Right ventricle myocardium inferior (tissue), 1 donor: ENCODE measurements at places on chromosomes 4 and X. TPM values are rescaled to one million over a fixed set of nuclear protein-coding genes. Genes with fewer than 3 reads are reported as not detected.
A peak's percentile ranks its signal among the peaks of the same experiment; 100 is the strongest.

The APBB2 gene
- total RNA-seq: 23.8 TPM

The RTL9 gene
- 0.38 TPM for total RNA-seq

DNA sequence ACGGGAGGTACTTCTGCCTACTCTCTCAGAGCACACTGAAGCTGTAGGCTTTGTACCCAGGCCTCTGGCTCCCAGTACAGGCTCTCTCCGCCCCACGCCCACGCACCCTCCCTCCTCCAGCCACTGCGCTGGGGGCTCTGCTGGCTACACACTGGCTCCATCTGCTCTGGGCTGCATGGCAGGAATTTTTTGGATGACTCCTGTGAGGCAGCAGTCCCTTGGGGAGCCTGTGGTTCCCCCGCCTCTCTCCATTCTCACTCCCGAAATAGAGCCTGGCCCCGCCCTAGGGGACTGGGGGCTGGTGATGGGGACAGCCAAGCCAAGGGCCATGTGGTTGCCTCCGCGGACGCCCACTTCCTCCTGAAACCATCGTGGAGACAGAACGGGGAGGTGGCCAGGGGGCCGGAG is 58.1 kb upstream of the ADRA2C start:
- DNase-seq: peak; percentile 51

GRCh38 chrX:130878350-130879341 is 24.4 kb downstream of the ENOX2 start:
- DNase-seq: no peak

DNA sequence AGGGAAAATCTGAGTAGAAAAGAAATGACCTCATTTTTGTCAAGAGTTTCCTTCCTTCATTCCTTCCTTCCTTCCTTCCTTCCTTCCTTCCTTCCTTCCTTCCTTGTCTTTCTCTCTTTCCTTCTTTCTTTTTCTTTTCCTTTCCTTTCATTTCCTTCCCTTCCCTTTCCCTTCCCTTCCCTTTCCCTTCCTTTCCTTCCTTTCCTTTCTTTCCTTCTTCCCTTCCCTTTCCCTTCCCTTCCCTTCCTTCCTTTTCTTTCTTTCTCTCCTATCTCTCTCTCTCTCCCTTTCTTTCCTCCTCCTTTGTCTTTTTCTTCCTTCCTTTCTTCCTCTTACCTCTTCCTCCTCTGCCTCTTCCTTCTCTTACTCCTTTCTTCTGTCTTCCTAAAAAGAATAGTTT is 347.6 kb downstream of the FAM47A start:
- no peak for DNase-seq

GRCh38 chr4:76738086-76738931 is 159.6 kb downstream of the SOWAHB start:
- no peak for DNase-seq

DNA sequence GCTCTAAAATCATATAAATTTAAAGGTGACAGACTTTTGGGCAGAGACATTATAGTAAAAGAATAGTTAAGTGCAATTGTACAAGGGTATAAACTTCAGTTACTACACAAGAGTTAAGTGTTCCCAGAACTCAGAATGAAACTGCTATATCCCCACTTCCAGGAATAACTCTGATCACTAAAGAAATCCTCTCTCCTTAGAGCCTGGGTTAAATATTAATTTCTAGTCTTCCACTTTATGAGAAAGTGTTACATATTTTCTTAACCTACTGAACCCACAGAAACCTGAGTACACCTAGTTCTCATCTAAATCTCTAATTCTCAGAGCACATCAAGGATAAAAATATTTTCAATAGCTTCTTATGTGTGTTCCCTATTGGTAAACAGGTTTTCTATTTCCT is 99.1 kb upstream of the USP38 start:
- DNase-seq: no peak

DNA sequence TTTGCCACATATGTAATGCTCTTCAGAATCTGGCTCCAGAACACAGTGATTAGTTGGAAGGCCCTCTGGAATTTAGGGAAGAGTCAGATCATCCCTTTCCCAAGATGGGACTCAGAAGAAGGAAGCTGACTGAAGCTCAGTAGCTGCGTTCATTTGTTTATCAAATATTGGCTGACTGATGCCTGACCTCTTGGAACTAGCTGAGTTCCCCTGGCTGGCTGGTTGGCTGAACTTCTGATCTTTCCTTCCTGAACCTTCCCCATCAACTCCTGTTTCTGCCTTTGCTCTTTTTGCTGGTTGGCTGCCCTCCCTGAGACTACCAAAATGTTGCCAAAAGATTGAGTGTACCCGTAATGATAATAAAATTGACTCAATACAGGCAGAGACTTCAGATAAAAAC is 866.5 kb upstream of the INTU start:
- no peak for DNase-seq

DNA sequence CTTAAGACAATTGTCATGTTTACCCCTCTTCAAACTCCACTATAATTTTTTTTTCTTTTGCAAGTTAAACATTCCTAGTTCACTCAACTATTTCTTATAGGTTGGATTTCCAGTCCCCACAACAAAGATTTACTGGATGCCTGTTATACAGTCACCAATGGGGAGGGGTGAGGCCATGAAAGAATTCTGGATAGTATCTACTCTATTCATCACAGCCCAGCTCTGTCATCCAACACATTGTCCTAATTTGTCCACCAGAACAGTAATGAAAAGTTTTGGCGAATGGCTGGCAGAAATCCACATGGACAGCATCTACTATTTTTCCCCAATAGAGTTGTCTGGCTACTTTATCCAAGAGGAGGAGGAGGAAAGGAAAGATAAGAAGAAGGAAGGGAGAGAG is 192.7 kb upstream of the S100G start:
- DNase-seq: no peak

GRCh38 chr4:183396227-183396637 is 48.2 kb upstream of the CDKN2AIP start:
- DNase-seq: no peak

GRCh38 chrX:1592470-1593142 is 1.2 kb downstream of the AKAP17A start:
- no peak for DNase-seq

DNA sequence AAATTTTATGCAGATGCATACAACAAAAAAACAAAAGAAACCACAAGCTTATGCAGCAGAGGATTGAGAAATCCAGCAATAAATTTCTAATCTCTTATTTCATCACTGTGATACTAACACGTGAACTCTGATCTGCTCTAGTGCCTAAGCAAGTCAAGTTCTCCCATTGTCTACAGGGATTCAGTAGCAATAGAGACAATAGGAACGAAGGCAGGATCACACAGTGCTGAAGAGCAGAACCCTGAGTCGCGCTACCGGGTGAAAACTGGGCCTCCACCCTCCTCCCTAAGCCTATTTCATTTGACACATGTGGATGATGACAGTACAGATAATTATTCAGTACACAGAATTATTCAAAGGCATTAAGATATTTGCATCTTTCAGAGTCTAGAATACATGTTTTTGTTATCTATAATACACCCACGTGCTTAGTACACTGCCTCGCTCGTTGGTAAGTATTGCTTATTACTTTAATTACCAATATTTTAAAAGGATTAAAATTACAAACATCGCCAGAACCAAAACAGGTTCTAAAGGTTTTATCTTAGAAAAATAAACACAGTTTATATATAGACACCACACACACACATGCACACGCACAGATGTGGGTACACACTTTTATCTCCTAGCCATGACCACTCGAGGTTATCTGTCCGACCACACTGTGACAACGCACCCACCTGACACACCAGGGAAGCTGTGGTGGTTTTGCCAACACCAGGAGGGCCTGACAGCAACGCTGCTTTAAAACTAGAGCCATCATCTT is 60.1 kb downstream of the RFC1 start:
- no peak for DNase-seq

DNA sequence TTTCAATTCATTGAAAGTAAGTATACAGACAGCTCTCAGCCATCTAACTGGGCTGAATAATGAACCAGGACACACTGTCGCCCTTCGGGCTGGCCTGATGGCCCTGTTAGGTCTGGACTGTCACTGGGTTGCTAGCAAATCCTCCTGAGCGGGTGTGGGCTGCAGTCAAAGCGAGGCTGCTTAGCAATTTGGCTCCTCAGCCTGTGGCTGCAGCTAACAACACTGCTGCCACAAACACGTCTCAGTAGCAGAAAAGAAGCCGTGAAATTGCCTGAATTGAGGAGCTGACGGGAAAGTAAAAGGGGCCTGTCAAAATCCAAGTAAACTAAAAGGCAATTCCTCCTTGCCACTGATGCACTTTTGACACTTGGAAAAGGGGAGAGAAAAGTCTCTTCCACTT is 72.8 kb downstream of the SMIM20 start:
- DNase-seq: no peak

DNA sequence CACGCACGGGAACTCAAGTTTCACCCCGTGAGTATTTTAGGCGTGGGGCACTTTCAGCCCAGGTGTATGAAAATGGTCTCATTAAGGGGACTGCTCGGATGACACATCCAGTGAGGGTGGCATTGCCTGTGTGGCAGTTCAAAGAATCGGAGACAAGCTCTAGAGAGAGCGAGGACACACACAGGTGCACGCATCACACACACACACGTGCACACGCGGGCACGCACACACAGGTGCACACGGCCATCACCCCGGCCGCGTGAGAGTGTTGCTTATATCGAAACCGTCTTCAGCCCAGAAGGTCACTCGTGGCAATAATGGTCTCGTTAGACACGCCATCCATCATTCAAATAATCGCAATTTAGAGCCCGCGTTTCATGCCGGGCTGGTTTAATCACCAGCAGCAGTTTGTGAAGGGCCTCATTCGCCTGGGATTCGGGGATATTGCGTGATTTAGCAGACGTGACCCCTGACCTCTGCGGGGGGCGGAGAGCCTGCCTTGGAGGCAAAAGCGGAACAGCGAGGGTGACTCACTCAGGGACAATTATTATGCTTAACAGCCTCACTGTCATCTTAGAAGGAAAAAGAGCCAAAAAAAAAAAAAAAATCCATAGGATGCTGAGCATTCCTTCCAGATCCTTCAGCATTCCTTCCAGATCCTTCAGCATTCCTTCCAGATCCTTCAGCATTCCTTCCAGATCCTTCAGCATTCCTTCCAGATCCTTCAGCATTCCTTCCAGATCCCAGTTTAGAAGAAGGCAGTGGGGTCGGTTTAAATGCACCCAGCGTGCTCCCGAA is 89.4 kb upstream of the PPP2R3B start:
- DNase-seq: no peak

DNA sequence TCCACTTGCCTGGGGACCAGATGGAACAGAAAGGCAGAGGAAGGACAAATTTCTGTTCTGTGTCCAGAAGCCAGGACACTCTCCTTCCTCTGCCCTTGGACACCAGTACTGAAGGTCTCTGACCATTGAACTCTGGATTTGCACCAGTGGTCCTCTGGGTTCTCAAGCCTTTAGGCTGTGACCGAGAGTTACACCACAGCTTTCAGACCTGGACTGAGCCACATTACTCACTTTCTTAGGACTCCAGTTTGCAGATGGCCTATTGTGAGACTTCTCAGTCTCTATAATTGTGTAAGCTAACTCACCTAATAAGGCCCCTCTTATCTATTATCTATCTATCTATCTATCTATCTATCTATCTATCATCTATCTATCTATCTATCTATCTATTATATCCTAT is 295.3 kb upstream of the GALNTL6 start:
- no peak for DNase-seq

GRCh38 chr4:67879486-67879885 is 4.3 kb downstream of the TMPRSS11D start:
- DNase-seq: no peak
